Pulmonary artery endothelial cell (primary cell): ENCODE measurements at places on chromosomes 3 and 15.

DNA sequence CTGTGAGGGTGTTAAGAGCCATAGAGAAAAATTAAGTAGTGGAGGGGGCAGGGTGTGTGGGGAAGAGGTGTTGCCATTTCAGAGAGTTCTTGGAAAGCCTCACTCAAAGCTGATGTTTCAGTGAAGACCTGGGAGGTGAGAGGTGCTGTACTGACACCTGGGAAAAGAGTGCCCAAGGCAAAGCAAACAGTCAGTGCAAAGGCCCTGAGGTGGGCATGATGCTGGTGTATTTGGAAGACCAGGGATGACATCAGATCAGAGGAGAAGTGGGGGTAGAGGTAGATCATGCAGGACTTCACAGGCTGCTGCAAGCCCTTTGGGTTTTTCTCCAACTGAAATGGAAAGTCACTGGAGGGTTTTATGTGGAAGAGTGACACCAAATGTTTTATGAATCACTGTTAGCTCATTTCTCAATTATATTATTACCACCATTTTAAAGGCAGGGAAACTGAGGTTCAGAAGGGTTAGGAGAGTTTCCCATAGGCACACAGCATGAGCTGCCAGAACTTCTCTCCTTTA is 42.8 kb upstream of the SMAD3 start:
- DNase-seq: no peak

GRCh38 chr3:38139191-38139590 is 730 bp downstream of the MYD88 start:
- DNase-seq: no peak

DNA sequence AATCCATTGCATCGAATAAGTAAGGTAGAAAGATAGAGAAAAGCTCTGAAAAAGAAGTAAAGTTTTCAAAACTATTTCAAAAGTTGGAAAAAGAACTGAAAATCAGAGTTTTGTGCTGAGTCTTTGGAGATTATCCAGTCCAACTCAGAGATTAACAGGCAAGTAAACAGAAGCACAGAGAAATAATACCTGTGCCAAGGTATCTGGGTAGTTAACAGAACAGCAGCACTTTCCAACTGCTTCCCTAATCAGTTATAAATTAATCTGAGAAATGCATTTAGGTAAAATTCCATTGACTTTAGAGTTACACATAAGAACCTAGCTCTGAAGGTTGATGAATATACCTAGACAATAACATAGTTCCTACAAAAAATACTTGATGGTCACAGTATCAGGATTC is 355.3 kb downstream of the TBC1D5 start:
- no peak for DNase-seq

DNA sequence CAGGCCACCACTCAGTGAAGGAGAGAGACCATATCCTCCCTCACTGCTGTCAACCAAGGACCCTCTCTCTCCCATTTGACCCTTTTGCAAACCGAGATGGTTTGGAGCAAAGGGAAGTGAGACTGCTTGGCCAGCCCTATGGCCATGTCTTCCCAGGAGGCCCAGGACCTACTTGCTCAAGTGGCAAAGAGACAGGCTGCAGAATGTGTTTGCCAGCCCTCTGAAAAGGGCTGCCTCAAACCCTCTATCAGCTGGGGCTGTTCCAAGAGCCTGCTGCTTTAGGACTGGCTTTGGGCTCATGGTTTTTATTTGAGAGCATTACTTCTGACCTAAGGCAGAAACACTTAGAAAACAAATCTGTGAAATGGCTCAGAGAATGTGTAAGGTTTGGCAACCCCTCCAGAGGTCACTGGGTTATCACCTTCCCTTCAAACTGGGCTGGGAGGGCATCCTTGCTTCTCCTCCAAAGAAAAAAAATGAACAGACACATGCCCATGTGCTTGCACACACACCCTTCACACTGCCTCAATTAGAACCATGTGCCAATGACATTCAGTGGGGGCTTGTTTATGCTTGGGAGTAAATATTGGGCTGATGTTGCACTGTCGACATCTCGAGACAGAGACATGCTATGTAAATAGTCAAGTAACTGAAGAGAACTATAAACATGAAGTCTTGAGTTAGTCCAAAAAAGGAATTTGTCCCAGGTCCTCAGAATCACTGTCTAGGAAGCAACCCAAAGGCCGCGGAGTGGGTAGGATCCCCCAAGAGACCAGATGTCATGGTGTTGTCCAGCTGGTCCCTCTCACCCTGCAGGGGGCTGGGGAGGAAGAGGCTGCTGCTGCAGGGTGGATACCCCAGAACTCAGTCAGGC is 49.8 kb upstream of the CTDSPL start:
- no peak for DNase-seq
